ENCODE measurements at places on chromosomes 11 and 22.

DNA sequence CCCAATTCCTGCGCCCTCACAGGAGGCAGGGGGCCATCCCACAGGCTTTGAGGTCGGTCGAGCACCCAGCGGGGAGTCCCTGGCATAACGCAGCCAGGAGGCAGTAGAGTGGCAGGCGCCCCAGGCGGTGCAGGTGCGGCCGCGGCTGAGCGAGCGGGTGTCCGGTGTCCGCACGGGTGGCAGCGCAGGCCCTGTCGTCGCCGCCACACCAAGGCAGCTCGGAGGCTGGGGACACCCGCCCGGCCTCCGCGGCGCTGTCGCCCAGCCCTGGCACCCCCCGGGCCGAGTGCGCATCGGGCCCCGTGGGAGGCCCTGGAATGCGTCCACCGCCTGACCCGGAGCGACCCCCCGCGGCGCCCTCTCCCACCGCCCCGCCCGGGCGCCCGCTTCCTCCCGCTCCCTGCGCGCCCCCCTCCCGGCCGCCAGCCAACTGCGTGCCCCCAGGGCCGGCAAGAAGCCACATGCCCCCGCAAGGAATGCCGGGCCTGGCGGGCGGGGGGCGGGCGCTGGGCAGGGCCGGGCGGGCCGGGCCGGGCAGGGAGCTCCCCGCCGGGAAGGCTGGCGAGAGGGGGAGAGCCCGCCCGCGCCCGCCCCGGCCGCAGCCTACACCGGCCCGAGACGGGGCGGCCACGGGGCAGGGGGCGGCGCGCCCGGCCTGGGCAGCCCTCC, 33.9 kb downstream of the PRDM11 start:
- DNase-seq = peak; percentile 60

GRCh38 chr11:19099093-19099492, 17.9 kb upstream of the ZDHHC13 start:
- DNase-seq = no peak

- no peak for DNase-seq
Measured at GRCh38 chr11:118530683-118531596, at the start of gene TMEM25. TSS of gene TMEM25 (plus strand) at chr11:118531192. CDS start at chr11:118531802, 610 bp downstream.

DNA sequence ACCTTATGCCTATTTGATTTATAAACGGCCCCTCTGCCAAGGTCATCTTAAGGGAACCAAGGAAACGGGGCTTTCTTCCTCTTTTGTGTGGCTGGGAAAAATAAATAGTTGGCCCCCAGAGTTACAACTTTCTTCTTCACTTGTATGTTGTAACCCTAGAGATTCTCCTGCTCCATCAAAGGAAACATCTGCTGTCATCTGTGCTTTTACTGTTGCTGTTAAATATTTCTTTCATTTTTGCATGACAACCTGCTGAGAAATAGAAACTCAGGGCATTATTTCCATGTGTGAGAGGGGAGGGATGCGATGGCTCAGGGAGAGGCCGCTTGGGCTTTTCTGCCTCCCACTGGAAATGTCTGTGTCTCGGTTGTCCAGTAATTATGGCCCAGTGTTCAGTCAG, 21.8 kb upstream of the CDC42EP2 start:
- no peak for DNase-seq

DNA sequence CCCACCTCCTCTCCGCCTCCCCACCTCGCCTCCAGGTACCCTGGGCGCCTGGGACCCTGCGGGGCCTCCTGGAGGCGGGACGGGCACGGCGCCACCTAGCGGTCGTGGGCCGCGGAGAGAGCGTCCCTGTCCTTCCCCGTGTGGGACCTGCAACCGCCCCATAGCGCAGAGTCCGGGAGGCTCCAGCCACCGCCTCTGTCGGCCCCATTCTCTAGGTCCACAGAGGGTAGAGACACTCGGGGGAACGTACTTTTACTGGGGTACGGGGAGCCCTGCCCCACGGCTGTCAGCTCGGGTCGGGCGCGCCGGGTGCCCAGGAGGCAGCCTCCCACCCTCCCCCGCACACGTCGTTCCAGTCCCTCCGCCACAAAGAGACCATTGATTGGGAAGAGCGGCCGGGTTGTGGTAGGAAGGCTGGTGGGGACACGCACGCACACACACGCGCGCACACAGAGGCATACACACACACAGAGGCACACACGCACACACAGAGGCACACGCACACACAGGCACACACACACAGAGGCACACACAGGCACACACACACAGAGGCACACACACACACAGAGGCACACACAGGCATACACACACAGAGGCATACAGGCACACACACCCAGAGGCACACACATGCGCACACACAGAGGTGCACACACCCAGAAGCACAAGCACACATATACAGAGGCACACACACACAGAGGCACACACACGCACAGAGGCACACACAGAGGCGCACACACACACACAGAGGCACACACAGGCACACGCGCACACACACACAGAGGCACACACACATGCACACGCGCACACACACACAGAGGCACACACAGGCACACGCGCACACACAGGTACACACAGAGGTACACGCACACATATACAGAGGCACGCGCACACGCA, 12.6 kb upstream of the NECTIN1 start:
- no peak for DNase-seq

DNA sequence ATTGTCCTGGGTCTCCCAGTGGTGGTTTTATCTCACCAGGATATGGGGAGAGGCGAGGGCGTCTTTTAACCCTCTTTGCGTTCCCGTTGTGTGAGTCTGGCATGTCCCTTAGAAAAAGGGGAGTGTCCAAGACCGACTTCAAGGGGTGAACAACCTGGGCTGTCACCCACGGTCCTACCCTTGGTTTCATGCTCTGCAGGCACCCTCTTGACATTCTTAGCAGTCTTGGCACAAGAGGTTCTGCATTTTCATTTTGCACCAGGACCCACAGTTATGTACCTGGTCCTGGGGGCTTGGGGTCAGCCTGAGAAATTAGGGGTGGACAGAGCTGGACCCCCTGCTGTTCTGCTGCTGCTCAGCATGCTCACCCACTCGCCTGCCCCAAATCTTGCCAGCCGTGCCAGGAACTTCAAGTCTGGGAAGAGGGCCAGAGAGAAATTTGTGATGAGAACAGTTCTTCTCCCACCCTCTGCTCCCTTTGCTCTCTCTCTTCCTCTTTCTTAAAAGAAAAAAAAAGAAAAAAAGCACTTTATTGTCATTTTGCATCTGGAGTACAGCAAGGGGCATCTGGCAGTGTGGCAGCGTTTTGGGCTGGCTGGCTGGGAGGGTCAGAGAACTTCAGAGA, 471.2 kb downstream of the MIAT start:
- DNase-seq = no peak

DNA sequence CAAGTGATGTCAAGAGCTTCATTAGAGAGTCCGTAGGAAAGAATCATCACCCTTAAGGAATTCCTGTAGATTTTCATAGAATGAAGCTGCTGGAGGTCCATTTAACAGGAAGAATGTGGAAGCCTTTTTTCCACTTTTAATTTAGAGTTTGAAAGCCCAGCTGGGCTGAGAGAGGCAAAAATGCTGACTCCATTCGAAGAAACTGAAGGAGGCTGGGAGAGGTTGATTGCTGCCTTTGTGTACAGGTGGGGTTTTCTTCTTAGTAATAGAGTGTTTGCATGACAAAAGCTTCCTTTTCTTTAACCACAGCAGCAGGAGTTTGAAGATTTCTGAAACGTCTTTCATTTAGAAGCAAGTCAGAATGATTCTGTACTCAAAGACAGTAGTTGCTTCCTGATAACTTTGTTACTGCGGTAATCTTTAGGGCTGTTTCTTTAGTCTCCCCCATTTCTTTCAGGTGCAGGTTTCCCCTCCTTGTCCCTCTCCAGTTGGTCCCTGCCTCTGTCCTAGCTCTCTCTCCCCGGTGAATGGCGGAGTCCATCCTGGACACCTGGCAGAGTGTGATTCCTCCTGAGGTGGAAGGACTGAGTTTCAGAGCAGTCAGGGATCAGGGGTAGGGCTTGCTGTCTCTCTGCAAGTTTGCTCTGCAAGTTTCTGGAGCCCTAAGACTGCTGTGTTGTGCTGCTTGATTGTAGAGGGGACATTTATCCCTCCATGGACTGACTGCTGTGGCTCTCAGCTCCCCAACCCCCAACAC, 166.2 kb downstream of the LDLRAD3 start:
- no peak for DNase-seq

GRCh38 chr11:68266121-68266891, 5.5 kb downstream of the C11orf24 start:
- DNase-seq = no peak

GRCh38 chr11:83816572-83817187, 530.5 kb upstream of the CCDC90B start:
- peak; percentile 44 for DNase-seq

GRCh38 chr22:50361222-50361621, 18.1 kb downstream of the PPP6R2 start:
- DNase-seq = no peak

DNA sequence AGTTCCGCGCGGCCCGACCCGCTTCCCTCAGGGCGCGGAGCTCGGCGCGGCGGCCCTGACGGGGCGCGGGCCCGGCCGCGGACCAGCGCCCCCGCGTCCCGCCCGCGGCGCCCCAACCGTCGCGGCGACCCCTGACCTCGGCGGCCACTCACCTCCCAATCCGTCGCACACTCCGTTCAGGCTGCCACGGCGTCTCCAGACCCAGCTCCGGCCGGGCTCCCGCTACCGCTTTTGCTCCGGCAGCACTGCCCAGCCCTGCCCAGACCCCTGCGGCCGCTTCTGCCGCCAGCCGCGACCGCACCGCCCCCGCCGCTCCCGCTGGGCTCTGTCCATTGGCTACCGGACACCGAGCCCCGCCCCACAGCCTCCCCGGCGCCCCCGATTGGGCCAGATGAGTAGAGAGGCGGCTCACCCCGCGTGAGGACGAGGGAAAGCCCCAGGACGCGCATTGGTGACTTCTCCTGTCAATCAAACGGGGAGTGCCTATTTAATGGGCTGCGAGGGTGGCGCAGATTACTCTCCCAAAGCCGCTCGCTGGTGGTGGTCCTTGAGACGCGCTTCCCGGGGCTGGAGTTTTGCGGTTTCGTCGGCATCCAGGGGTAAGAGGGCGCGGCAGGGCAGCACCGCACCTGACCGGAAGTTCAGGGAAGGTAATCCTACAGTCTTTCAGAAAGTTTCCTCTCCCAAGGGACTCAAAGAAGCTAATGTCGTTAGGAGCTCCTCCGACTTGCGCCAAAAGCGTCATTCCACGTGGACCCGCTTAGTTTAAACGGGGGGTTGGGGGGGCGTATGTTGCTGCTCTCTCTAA, at the start of gene PACSIN2:
PACSIN2 (minus strand) TSS at position 281 of the 808 bp plus-strand sequence. CDS start 103,069 bp downstream, outside the sequence.
- peak; percentile 97 for DNase-seq

DNA sequence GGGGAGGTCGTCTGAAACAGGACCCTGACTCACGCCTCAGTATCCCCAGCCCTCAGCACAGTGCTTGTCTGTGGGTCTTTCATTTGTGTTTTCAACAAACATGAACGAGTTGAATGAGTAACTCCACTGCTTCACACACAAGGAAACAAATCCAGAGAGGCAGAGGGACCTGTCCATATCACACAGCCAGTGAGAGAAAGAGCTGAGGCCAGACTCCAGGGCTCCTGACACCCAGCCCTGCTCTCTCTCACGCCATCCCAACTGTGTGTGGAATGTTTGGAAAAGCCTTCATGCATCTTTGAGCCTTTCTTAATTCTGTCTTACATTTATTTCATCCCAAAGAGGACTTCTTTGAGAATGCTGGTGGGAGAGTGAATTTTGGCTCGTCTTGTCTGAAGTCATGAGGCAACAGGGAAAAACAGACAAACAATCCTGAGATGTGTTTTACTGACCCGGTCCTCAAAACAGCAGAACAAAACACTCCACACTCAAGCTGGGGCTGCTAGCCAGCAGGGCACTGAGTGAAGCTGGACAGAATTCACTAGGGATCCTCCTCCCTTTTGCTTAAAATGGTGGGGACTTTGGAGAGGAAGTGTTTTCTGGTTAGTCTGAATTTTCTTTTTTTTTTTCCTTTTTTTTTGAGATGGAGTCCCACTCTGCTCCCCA, 19.7 kb upstream of the ALG8 start:
- DNase-seq = no peak

DNA sequence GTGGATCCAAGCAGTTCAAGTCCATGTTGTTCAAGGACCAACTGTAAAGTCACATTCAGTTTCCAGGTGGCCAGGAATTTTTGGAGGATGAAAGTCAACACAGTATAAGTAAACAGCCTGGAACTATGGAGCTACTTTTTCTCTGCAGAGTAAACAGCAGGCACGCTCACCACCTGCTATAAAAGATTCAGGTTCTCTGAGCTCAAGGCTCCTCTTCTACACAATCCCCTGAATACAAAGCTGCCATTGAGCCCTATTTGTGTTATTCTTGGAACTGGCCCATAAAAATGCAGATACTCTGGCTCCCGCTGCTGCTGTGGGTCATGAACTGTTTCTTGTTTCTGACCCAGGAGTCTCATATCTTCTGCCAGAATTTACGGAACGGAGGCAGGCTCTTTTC, 56.9 kb upstream of the PRR5 start:
- no peak for DNase-seq

DNA sequence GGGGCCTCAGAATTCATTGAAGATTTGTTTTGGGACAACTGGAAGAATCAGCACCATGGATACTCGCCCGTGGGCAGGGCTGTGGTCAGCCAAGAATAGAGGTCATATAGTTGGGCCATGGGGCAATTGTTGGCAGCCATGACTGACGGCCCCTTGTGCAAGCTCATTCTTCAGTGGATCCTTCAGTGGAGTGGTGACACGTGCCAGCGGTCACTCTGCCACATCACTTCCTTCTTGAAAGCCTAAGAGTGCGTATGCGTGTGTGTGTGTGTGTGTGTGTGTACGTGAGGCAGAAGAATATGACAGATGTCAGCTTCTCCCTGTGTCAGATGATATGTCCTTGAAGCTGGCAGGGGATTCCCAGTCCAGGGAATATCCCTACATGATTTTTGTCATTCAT, 1.8 kb upstream of the IL18BP start:
- no peak for DNase-seq

DNA sequence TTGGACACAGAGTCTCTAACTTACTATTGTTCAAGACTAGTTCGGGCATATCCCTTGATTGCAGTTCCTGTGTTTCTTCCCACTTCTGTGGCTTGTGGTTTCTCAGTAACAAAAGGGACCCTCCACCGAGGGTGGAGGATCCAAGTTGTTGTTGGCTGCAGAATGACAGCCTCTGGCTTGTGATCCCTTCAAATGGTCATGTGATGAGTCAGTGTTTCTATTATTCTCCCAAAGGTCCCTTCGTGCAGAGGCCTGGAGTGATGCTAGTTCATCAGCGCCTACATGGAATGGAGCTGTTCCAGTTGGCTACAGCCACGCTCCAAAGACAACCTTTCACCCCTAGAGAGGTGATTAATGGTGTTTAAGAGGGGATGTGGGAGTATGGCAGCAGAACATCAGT, 2.6 kb upstream of the VWCE start:
- DNase-seq = peak; percentile 12

- no peak for DNase-seq
Measured at GRCh38 chr11:18282626-18283025, 16.6 kb downstream of the SAA1 start.

DNA sequence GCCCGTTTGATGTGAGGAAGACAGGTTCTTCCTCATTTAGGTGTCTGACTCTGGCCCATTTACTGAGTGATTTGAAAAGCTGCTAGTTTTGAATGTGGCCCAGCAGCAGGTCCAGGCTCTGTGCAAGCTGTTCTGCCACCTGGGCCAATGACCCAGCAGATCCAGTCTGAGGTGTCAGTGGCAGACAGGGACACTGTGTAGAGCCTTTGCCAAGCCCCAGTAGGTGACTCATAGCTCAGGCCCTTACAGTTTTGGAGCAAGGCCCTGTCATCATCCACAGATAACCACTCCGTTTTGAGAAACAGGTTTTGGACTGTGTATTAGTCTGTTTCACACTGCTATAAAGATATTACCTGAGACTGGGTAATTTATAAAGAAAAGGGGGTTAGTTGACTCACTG, 23.9 kb downstream of the TSPAN32 start:
- peak; percentile 18 for DNase-seq
